ENCODE measurements at places on chromosomes 12 and 14.

DNA sequence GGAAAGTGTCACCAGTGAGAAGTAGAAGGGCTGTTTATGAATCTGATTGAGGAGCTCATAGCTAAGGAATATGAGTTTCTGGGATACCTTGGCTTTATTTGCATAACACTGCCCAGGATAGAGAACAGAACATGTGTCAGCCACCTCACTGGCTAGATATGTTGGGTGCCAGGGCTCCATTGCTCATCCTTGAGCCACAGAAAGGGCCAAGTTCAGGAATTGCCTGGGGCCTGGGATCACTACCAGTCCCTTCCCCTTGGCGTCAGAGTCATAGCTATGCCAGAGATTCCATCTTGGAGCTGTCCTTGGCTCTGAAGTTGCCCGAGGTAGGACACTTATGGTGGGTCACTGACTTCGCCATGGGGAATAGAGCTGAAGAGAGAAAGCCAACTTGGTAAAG, 49.0 kb downstream of the IFT43 start:
- DNase-seq: no peak

GRCh38 chr12:85352016-85352415, 72.0 kb downstream of the ALX1 start:
- DNase-seq: no peak

GRCh38 chr12:108667349-108667748, 33.7 kb upstream of the SELPLG start:
- no peak for DNase-seq

GRCh38 chr14:99237288-99237687, 34.7 kb downstream of the BCL11B start:
- DNase-seq: no peak

- DNase-seq: no peak
These were observed 331.1 kb downstream of the BCL11B start for GRCh38 chr14:98940693-98941437.

DNA sequence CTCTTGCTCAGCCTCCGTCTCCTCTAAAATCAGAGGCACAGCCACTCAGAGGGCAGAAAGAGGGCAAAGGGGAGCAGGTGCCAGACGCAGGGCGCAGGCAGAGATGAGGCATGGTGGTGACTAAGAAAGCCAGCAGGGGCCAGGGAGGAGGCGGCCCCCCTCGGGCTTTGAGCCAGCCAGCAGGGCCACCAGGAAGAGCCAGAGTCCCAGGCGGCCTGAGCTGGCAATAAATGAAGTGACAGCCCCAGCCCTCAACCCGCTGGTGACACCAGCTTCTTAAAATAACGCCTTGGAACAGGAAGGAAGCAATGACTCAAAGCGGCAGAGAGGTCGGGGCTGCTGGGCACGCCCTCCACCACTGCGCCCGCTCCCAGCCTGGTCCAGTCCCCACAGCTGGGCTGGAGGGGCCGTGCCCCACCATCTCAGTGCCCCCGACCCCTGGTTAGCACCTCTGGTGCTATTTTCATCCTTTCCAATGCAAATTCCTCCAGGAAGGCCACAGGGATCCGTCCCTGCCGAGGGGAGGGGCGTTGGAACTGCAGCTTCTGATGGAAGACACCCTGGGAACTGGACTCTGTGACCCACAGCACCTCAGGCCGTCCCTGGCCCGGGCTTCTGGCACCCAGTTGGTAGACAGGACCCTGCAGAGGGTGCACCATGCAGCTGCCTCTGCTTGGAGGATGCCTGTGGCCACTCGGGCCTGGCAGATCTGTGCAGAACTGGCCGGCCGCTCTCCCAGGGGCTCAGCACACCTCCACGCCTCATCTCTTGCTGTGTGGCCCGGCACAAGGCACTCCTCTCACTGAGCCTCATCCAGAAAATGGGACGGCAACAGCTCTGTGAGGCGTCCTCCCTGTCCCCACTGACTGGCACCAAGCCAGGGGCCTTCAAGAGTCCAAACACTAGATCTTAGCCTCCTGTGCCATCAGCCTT, 113.7 kb downstream of the NCOR2 start:
- DNase-seq: no peak

- DNase-seq: no peak
These were observed 5.5 kb upstream of the GPR19 start for GRCh38 chr12:12701457-12701856.

DNA sequence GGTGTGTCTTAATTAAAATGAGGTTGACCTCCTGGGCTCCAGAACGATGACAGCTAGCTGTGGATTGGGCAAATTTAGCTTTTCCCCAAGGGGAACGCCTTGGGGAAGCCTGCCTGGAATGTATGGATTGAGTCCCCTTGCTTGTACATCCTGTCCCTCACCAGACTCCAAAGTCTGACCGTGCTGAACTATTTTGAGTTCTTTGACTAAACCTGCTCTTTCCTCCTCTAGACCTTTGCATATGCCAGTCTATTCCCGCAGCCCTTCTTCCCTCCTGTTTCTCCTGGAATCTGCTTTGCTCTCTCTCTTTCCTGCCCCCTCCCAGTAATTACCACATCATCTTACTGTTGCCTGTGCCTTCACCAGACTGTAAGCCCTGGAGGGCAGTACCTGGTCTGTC, 11.5 kb upstream of the KDM2B start:
- DNase-seq: no peak

DNA sequence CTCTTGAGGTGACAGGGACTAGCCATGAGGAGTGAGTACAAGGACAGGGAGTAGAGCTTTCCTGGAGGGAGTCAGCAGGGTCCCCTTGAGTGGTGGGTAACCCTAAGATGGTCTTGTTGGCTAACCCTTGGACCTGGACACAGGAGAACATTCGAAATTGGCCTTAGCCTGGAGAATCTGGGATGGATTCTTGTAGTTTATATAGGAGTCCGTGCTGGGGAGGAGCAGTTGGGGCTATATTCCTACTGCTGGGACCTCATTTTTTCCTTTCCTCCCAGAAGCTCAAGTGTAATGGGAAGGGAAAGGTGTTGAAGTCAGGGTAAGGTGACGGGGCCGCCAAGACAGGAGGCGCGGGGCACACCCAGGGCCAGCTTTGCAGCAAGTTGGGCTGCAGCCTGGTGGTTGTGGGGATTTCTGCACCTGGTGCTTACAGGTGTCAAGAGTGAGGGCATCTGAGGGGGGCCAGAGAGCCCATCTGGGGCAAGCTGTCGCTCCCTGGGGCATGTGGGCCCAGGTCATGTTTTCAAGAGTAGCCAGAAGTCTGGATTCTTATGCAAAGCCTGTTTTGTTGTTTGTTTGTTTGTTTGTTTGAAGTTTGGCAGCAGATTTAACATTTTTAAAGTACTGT, 5.1 kb downstream of the BCL7A start:
- no peak for DNase-seq

DNA sequence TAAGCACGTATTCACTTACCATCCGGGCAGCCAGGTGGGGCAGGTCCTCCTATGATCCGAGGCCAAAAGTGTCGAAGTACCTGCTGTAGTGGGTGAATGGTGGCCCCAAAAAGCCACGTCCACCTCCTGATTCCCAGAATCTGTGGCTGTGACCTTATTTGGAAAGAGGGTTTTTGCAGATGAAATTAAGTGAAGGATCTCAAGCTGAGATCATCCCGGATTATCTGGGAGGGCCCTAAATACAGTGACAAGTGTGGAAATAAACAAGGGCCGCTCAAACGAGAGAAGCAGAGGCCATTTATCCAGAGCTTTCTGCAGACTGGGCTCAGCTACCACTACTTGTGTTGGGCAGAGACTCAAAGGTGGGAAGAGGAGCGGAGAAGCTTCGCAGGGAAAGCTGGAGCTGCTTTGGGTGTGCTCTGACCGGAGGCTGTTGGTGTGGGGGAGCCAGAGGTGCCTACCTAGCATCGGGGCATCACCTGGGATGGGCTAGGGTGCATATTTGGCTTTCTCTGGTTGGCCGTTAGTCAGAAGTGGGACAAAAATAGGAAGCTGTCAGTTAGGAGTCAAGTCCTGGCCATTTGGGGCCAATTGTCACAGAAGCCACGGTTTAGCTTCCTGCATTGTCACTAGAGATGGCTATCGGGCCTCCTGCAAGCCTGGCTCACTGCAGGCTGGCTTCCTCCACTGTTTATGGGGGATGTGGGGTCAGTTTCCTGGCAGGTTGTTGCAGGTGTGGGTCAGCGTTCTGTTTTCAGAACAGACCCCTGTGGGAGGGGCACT, 27.8 kb upstream of the DLK1 start:
- DNase-seq: no peak

DNA sequence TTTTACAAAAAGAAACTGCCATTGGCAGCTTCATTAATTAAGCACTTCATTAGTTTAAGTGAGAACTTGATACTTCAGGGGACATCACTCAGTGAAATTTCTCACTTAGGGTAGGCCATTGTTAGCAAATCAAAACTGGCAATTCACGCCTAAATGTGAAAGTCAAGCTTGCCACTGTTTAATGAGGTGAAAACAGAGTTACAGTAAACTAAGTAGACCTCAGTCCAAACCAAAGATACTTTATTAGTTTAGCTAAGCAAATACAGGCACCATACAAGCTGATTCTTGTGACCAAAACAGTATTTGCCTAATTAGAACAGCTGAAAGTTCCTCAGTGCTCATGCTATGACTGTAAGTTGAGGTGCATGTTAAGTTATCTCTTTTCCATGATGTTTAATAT, 176.5 kb upstream of the CPNE8 start:
- no peak for DNase-seq

DNA sequence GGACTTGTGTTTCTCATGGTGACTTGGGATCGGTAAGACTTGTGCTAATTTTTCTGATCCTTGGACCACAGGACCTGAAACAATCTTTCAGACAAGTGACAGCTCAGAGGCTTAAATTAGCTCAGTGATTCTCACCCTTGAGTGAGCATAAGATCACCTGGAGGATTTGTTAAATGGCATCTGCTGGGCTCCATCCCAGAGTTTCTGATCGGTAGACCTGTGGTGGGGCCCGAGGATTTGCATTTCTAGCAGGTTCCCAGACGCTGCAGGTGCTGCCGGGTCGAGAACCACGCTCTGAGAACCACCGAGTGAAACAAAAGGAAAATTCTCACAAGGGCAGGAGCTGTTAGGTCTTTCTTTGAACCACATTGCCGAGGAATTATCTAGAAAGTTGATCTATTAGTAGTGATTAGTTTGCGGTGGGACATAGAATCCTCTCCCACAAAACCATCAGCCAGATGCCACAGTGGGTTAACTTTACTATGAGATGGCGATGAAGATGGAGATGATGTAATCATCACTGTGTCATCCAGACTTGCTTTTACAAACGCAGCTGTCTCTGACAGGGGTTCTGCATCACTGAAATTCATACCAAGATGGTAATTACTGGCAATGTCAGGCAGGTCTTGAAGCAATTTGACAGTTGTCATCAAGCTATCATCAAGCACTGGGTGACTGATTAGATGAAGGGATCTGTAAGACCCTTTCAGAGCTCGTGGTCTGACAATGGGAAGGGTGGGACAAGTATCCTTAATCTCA, 184.0 kb downstream of the AACS start:
- DNase-seq: no peak

- DNase-seq: no peak
These were observed 7.7 kb downstream of the LRCOL1 start for GRCh38 chr12:132602572-132603239.

DNA sequence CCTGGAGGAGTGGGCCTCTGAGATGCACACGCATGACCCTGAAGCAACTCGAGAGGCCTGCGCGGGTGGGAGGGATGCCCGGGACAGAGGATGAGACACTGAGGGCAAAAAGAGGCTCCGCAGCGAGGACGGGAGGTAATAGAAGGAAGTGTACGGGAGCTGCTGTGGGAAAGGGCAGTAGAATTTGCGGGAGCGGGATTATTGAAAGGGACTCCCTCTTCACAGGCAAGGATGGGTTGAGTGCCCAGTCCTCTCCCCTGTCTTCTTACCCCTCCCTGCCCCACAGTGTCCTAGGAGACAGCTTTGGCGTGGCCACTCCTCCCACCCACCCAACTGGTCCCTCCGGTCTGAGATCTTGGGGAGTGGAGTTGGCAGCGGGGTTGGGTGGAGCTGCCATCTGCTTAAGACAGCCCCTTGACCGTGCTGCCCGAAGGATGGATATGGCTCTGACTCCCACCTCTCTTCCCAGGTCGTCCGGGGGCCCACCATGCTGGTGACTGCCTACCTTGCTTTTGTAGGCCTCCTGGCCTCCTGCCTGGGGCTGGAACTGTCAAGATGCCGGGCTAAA, 15.7 kb upstream of the ESPL1 start:
- no peak for DNase-seq

DNA sequence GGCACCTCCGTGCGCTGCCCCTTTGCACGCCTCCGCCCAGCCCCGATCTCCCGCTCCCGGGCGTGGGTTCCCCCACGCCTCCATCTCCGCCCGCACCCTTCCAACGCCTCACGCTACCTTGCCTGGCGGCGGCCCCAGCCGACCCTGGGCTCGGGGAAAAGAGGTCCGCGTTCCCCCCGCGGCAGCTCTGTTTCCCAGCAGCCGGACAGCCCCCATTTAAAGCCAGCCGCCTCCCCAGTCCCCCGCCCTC, at the start of gene PRIMA1:
Gene PRIMA1, minus strand, starts transcription at position 193 of the 250 bp plus-strand sequence. CDS start 767 bp downstream, outside the sequence.
- DNase-seq: no peak

Data from NCI-H2029 (cell line).